ENCODE measurements at places on chromosomes 2 and 18. TPM values are rescaled to one million over a fixed set of nuclear protein-coding genes. Genes with fewer than 3 reads are reported as not detected.

DNA sequence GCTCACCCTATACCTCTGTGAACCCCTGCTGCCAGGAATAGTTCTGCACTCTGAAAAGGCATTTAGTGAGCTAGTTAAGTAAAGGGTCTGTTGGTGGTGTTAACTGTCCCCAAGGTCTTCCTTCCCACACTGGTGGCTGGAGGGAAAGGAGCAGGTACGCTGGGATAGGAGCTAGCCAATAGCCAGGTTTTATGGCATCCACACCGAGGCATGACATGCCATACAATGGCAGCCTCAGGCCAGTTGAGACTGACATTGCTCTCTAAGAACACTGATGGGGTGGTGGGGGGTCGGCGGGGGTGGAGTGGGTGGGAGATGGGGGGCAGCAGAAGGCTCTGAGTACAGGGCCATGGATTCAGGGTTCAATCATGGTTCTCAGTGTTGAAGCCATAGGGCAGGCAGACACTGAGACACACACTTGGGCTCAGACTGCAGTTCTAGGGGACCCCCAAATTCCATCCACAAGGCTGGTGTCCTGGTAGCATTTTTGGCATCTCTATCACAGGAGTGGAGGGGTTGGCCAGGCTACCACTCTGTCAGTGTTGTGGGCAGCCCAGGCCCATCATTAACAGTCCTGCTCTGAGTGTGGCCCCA, 136.0 kb downstream of the CTIF start:
- no peak for DNase-seq

GRCh38 chr2:227853204-227853629, 18.2 kb upstream of the DAW1 start:
- DNase-seq, result no peak

The COL6A3 gene
- total RNA-seq, result 0.54 TPM

The HOXD11 gene
- total RNA-seq, result not detected

The TMX3 gene
- total RNA-seq, result 18.3 TPM

- no peak for DNase-seq
These were observed 74.8 kb downstream of the EMX1 start for GRCh38 chr2:72991980-72992733.

The SANBR gene
- 4.6 TPM for total RNA-seq

GRCh38 chr2:196291873-196292800, 120.8 kb upstream of the STK17B start:
- DNase-seq, result no peak

- no peak for DNase-seq
These were observed 17.3 kb upstream of the KLHL23 start for GRCh38 chr2:169716238-169716886.

DNA sequence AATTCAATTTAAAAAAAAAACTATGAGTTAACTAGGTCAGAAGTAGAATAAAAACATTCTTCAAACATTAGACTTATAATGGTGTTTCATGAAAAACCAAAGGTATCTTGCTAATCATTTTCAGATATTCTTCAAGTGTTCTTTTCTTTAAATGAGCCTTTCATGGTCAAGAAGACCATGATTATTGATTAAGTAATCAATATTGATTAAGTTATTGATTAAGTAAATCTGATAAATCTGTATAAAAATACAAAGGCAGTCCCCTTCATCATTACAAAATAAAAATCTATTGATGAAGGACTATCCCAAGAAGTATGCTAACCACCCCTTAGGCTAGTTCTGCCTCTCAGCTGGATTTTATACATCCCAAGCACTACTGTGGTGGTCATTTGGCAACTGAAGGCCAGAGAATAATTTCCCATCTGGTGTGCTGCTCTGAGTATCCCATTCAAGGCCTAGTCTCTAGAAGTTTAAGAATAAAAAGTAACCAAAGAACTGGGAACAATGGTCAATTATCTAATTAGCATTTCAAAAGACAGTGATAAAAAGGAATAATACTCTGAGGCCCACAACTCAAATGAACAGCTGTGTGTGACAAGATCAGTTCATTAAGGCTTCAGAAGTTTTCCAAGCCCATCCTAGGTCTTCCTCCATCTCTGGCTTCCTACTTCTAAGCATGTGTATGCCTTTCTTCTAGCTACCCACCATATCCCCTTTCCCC, 63.5 kb downstream of the TCF4 start:
- no peak for DNase-seq

The CIAO1 gene
- 156 TPM for total RNA-seq

GRCh38 chr18:10286580-10287150, 167.8 kb upstream of the APCDD1 start:
- DNase-seq, result no peak

DNA sequence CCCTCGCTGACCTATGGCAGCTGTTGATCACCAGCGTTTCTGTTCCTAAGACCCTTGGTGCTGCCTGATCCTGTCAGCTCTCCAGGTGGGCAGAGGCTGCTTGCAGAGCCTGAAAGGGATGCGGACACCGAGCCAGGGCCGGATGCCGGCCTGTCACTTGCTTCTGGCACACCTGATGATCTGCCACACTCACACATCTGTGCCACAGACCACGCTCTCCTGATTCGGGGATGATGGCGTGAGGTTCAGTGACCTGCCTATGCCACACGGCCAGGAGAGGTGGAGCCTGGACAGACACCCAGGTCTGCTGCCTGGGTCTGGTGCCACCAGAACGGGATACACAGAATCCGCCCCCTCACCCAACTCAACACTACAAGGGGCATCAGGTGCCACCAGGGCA, 129.4 kb upstream of the GLI2 start:
- no peak for DNase-seq

- DNase-seq, result no peak
These were observed 557.6 kb upstream of the FANCL start for GRCh38 chr2:58798676-58799208.

DNA sequence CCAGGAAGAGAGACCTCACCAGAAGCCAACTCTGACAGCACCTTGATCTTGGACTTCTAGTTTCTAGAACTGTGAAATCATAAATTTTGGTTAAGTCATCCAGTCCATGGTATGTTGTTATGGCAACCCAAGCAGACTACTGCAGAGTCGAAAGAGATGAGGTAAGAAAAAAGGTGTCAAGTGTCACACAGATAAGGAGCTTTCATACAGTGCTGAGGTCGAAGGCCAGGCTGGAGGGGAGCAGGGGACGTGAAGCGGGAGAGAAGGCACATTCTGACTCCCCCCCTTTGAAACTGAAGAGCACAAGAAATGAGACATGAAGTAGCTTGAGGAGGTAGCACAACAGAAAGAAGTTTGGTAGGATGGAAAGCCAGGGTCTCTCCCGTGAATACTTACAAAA, 110.4 kb downstream of the ALK start:
- no peak for DNase-seq

The INHA gene
- total RNA-seq, result 0.27 TPM

- DNase-seq, result no peak
These were observed 119.9 kb upstream of the PIEZO2 start for GRCh38 chr18:11269257-11269656.

- DNase-seq, result no peak
These were observed 2.4 kb upstream of the RBM45 start for GRCh38 chr2:178109813-178110212.

The CFAP65 gene
- total RNA-seq, result not detected

DNA sequence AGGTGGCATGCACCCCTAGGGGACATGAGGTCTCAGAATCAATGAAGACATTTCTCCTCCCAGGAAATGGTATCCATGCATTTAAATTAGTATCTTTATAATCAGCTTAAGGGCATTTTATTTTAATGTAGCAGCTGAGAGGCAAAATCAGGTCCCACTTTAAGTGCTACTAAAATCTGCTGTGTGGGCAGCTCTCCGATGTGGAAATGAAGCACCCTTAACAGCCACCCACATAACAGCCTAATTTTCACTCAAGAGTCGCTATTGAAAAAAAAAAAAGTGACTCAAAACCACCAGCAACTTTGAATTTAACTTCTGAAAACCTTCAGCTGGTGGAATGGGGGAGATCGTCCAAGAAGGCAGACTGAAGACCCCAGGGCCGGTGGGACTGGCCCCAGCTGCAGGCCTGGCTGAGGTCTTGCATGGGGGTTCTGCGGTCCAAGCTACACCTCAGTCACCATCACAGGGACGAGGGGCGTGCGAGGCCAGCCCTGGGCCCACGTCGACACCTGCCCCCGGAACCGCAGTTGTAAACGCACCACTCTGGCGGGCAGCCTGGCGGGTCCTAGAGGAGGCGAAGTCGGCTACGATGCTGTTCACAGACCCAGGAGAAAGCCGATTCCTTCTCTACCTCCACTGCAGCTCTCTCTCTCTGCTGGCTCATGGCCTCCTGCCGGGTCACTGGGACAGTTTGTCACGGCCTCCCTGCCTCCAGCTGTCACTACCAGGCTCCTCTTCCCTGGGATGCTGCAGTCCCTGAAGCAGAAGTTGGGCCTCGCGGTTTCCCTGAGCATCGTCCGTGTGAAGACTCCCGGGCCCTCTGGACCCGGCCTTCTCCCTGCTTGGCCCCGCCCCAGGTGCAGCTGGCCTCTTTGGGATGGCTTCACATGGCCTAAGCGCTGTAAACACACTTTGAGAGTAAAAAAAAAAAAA, 111.9 kb downstream of the KCNF1 start:
- no peak for DNase-seq
